Right atrium auricular region (tissue), 2 donors: ENCODE measurements at places on chromosomes 2 and 18. TPM values are rescaled to one million over a fixed set of nuclear protein-coding genes. Genes with fewer than 3 reads are reported as not detected.

- no peak for DNase-seq
These were observed 126.0 kb upstream of the MSH6 start for GRCh38 chr2:47656715-47657600.

DNA sequence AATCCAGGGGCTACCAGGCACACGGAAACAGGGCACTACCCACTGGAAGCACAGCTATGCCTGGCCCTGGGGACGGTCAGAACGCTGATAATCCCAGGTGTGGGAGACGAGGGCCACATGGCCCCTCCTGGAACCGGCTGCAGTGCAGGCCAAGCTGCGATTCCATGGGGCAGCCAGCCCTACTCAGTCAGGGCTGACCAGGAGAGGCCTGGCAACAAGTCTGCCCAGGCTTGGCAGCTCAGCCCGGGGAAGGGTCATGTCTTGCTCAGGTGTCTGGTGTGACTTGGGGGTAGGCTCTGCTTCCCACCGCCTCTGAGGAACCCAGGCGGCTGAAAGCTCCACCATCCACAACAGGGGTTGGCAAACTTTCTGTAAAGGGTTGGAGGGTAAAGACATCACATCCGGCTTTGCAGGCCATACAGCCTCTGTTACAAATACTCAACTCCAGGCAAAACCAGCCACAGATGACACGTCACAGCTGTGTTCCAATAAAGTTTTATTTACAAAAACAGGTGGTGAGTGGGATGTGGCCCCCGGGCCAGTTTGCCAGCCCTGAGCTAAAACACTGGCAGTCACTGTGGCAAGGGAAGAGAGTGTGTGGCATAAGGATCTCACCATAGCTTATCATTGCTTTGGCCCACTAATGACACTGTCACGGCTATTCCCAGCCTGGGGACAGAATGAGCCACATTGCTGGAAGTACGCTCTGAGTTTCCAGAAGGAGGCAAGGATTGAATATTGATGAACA lies 85.2 kb downstream of the NDUFA10 start:
- no peak for DNase-seq

GRCh38 chr2:66432801-66433694 lies 1.9 kb upstream of the MEIS1 start:
- DNase-seq: peak; percentile 92

GRCh38 chr2:37775908-37776250 lies 104.4 kb upstream of the CDC42EP3 start:
- DNase-seq: no peak

GRCh38 chr2:74653589-74653984 lies 460 bp upstream of the SEMA4F start:
- no peak for DNase-seq

DNA sequence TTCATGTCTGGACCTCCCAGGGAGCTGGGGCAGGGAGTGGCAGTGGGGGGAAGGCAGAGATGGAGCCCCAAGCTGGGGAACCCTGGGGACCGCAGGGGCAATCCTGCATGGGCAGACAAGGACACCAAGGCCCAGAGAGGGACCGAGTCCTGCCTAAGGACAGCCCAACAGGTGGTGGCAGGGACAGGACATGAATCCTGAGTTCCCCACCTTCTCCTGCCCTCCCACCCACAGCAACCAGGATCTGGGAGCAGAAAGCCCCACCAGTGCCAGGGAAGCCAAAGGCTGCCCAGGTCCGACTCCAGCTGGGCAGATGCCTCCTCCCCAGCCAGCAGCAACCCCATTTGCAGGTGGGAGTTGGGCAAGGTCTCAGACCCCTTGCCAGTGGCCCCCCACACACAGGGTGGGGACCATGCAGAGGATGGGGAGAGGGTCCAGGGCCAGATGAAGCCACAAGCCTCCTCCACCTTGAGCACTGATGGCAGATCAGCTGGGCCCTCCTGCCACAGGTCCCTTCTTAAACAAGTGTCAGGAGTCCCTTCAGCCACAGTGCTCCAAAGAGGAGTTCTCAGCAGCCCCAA lies 6.3 kb downstream of the ADRA2B start:
- DNase-seq: no peak

DNA sequence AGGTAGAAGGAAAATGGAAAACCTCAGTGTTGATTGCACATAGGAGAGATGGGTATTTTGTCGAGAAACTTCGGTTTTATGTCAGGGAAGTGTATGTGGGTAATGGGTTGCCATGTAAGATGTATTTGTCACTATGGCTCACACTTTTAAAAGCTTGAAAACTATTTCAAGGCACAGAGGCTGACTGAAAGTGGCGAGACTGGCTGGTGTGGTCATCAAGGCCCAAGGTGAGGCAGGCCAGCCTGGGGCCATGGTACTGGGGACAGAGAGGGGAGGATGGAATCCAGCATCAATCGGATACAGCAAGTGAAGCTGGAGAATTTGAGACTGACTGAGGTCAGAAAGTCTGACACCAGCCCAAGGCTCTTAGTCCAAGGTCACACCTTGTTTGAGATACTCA lies 77.2 kb upstream of the MCFD2 start:
- DNase-seq: no peak

DNA sequence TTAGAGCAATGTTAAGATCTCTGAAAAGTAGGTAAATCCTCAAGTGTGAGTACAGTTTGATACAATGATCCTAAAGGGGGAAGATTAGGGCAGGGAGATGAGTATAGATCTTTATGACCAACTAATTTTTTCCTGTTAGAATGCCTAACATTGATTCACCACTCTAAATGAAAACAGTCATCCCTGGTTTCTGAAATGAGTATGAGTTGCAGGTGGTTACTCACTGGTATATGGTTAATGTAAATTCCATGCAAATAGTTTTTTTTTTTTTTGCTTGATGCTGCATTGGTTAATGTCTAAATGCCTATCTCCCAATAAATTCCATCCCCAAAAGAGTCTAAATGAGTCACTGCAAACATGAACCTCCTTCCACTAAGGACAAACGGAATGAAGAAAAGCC lies 55.0 kb upstream of the SERPINB2 start:
- DNase-seq: no peak

The CYS1 gene
- 4.8 TPM for total RNA-seq

The ZAP70 gene
- total RNA-seq: 1.4 TPM

GRCh38 chr2:204696124-204696523 lies 150.8 kb downstream of the PARD3B start:
- DNase-seq: no peak

The DSG4 gene
- total RNA-seq: not detected

The NEU2 gene
- total RNA-seq: not detected

DNA sequence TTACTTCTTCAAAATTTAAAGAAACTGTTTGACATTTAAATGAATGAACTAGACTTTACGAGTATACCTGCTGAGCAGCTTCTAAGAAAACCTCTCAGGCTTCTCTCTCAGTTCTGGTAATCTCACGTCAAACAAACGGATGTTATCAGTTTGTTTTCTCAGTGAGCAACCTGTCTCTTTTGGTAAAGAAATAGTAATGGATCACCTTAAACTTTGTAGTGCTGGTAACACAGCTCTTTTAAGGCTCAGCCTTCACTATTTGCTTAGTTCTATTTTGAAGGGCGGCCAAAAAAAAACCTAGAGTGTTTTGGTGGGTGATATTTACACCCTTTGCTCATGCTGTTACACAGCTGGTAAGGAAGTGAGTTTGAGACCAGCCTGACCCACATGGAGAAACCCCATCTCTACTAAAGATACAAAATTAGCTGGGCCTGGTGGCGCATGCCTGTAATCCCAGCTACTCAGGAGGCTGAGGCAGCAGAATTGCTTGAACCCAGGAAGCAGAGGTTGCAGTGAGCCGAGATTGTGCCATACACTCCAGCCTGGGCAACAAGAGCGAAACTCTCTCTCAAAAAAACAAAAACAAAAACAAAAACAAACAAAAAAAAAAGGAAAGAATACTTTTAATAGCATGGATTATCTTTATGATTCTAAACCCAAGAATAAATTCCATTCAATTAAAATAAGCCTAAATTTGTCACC lies 15.9 kb downstream of the FN1 start:
- no peak for DNase-seq

GRCh38 chr2:60569680-60570111 lies 16.2 kb upstream of the BCL11A start:
- no peak for DNase-seq

- DNase-seq: no peak
These were observed 99.5 kb downstream of the MAPK4 start for GRCh38 chr18:50659091-50660003.

- no peak for DNase-seq
These were observed 1000.4 kb upstream of the ACVR2A start for GRCh38 chr2:146844226-146844990.

GRCh38 chr2:11508279-11508678 lies 25.6 kb upstream of the GREB1 start:
- DNase-seq: no peak

- no peak for DNase-seq
These were observed 286.8 kb downstream of the CLIP4 start for GRCh38 chr2:29401994-29402393.

DNA sequence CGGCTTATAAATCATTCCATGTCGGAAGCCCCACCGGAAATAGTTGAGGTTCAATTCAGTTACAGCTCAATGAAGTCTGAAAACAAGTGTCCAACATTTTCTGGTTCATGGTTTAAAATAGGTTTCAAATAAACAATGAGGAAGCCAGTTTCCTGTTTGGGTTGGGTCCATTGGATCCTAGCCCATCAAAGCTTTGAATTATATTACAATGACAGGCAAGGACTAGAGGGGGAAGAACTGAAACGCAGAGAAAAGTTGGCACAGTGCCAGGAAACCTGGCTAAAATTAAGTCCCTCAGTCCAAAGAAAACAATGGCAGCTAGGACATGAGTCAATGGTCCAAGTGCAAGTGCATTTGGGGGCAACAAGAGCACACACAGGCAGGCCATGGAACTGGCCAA lies 32.0 kb downstream of the SLC14A1 start:
- peak; percentile 73 for DNase-seq

The ATP8B1 gene
- total RNA-seq: 13.0 TPM

GRCh38 chr2:188382107-188382506 lies 90.4 kb downstream of the GULP1 start:
- no peak for DNase-seq

GRCh38 chr2:144501118-144501517 lies 18.8 kb downstream of the ZEB2 start:
- DNase-seq: no peak
